Activated CD4-positive, alpha-beta T cell treated with anti-CD3 and anti-CD28 coated beads for 24 hours (primary cell): ENCODE measurements at places on chromosomes 12 and 14.

DNA sequence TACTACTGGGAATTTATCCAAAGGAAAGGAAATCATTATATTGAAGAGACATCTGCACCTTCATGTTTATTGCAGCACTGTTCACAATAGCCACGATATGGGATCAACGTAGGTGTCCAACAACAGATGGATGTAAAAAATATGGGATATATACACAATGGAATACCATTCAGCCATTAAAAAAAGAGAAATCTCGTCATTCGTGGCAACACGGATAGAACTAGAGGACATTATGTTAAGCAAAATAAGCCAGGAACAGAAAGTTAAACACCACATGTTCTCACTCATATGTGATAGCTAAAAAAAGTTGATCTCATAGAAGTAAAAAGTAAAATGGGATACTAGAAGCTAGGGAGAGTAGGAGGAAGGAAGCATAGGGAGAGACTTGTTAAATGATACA lies 82.9 kb upstream of the CLMN start:
- no peak for DNase-seq

DNA sequence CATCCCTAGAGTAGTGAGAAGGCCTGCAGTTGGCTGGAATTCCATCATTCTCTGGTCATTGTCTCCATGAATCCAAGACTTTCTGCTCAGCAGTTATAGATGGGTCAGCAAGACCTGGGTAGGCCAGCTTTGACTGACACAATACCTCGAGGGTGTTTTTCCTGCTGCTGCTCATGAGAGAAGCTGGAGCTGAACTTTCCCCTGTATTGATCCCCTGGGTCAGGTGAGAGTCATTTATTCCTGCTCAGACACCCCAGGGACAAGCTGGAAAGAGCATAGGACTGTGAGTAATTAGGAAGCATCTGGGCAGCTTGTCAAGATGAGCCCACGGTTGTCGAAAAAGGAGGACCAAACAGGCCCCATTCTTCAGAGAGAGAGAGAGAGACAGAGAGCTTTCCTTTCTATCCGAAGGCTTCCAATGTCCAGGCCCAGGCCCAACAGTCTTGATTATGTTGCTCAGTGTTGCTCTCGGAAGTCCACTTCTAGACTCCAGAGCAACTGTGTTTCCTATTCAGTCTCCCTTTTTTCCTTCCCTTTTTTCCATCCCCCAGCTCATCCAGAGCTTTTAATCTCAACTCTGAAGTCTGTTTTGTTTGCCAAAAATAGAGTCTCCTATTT lies 131.1 kb downstream of the SLC8A3 start:
- DNase-seq: no peak

GRCh38 chr12:100539202-100539601 lies 34.3 kb upstream of the GAS2L3 start:
- no peak for DNase-seq

- DNase-seq: no peak
These were observed 33.7 kb upstream of the ALG10B start for GRCh38 chr12:38282886-38283285.

- no peak for DNase-seq
These were observed 27.0 kb downstream of the MAP3K9 start for GRCh38 chr14:70782361-70782760.

- no peak for DNase-seq
These were observed 26.3 kb downstream of the ATP2A2 start for GRCh38 chr12:110307372-110307771.
